ENCODE measurements at places on chromosomes 2 and 18.

GRCh38 chr2:148237911-148238310 is 217.0 kb downstream of the MBD5 start:
- no peak for DNase-seq

DNA sequence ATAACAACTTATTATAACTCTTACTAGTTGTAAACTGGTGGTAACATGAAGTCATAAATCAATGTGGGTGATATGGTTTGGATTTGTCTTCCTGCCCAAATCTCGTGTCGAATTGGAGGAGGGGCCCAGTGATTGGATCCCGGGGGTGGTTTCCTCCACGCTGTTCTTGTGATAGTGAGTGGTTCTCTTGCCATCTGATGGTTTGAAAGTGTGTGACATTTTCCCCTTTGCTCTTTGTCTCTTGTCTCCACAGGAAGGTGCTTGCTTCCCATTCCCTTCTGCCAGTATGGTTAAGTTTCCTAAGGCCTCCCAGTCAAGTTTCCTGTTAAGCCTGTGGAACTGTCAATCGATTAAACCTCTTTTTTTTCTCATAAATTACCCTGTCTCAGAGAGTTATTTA is 321.6 kb downstream of the DSEL start:
- DNase-seq: no peak

GRCh38 chr2:62478093-62478580 is 27.9 kb downstream of the TMEM17 start:
- no peak for DNase-seq

- DNase-seq: no peak
Observed at GRCh38 chr2:80255918-80256781, 48.4 kb downstream of the LRRTM1 start.

DNA sequence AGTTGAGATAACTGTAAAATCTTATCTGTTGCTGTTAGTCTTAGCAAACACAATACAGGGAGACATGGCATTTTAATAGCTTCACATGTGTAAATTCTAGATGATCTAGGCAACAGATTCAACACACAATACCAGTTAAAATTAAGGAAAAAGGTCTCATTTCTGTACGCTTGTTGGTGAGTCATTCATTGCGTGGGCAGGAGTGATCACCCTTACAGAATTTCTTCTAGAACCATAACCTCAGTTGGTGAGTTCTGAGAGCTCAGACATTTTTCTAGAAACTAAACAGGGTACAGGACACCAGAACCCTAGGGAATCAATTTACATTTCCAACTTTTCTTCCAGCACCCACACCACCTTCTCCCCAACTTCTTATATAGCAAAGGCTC is 81.9 kb downstream of the SLC8A1 start:
- DNase-seq: no peak

GRCh38 chr2:40129725-40130124 is 322.2 kb downstream of the SLC8A1 start:
- no peak for DNase-seq

DNA sequence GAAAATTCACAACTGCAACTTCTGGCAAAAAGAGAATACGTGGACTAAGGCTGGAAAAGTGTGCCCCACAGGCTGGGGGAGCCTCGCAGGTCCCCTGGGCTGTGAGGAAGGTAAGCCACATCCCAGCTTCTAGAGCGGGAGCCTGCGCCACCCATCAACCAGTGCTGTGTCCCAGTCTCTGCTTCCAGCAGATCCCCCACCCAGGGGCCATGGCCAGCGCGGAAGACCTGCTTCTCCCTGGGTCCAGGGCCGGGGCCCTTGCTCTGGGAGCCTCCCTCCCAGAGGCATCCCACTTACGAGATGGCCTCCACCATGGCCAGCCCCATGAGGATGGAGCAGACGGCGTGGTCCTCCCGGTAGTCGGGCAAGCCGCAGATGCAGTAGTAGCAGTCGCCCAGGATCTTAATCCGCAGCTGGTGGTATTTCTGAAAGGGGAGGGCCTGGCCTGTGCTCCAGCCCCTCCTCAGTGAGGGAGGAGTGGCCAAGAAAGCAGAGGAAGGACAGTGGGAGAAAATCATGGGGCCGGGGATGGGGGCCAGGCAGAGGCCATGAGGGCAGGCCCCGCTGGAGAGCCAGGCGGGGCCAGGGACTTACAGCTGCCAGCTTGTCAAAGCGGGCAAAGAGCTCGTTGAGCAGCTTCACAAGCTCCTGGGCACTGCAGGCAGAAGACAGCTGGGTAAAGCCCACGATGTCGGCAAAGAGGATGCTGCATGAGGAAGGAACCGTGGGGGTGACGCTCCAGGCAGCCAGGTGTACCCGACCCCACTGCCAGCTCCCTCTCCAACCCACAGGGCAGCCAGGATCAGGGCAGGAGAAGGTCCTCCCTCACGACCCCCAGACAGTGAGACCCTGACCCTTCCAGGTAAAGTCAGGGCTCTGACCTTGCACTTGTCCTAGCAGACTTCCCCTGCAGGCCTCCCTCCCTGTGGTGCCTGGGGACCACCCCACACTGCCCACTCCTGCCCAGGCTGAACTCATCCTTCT is 48.0 kb downstream of the CENPO start:
- no peak for DNase-seq

GRCh38 chr2:29549069-29549380 is 372.4 kb downstream of the ALK start:
- DNase-seq: no peak

DNA sequence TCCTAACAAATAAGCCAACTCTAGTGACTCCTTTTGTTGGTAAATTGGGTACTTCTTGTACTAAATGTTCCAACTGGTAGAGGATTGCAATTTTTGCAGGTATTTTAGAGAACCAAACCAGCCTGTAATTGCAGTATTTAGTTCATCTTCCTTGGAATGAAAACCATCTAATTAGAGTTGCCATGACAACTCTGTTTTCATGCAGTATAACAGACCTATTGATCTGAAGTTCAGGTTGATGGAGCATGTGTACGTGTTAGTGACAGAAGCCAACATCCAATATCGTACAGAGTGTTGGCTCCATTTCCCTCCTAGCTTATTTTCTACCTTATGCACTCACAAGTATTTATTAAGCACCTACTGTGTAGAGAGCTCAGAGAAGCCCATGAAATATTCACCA is 176.3 kb upstream of the FOSL2 start:
- no peak for DNase-seq

DNA sequence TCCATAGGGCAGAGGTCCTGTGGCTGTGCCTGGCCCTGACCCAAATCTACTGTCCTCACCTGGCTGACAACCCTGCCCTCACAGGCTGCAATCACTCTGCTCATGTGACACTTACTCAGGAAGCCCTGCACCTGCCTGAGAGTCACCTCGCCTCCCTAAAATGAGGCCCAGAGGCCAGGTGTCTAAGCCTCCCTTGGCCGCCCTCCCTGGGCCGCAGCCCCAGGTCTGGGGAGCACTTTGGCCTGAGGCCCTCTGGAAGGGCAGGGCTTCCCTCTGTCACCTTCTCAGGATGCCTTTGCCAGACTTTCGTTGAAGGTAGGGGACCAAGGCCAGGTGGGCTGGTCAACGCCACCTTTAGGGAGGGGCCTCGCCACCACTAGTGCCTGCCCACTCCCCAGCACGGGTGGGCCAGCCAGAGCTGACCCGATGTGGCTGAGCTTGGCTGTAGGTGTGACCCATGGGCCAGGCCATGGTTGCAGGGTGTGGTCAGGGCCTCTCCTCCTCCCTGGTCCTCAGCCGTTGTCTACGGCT is 6.1 kb upstream of the GPC1 start:
- no peak for DNase-seq

DNA sequence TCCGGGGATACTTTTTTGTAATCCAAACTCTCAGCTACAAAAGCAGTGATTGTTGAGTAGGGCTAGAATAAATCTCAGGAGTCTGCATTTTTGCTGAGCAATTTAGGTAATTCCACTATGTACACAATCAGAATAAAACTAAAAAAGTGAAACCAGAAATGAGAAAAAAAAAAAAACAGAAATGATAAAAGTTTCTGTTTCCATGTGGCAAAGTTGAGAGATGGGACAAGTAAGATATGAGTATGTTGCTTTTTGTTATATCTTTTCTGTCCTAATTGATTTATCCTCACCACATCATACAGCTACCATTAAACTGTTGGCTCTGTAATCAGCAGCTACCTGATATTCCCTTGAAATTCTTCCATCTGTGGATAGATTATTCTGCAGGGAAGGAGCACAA is 92.7 kb downstream of the VWC2L start:
- no peak for DNase-seq

DNA sequence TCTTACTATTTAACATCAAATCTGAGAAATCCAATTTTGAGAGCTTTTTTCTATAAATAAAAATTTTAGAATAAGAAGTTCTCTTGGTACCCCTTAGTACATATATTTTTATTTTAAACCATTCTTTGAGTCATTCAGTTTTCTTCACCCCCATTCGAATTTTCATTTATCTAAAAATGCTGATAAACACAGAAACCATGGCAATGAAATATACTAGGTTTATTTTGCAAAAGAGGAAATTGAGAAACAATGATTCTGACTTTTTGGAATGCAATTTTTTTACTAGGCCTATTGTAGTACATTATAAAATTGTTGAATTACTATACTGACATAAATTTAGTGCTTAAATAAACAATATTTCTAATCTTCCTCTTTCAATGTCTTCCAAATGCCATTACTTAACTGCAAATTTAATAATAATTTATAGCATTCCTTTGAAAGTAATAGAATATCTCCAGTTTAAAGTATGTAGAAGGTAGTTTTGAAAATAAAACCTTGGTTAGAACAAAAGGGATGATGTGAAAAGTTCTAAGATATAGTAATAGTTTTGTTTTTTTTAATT is 46.3 kb downstream of the TANK start:
- DNase-seq: no peak

DNA sequence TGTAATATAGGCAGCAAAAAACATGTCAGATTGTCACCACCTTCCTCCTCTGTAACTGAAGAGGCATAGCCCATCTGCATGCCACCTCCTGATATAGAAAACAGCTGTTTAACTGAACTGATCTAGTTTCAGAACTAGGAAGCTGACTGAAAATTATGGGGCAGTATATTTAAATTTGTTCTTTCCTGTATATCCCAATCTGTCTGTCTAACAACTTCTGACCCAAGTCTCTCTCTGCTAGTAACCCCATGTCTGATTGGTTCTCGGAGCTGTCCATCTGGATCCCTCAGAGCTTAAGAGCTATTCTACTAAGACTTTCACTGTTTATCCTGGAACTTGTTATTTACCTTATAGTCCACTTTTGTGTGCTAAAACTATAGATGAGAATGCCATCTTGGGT is 68.2 kb upstream of the SLC35G4 start:
- no peak for DNase-seq

DNA sequence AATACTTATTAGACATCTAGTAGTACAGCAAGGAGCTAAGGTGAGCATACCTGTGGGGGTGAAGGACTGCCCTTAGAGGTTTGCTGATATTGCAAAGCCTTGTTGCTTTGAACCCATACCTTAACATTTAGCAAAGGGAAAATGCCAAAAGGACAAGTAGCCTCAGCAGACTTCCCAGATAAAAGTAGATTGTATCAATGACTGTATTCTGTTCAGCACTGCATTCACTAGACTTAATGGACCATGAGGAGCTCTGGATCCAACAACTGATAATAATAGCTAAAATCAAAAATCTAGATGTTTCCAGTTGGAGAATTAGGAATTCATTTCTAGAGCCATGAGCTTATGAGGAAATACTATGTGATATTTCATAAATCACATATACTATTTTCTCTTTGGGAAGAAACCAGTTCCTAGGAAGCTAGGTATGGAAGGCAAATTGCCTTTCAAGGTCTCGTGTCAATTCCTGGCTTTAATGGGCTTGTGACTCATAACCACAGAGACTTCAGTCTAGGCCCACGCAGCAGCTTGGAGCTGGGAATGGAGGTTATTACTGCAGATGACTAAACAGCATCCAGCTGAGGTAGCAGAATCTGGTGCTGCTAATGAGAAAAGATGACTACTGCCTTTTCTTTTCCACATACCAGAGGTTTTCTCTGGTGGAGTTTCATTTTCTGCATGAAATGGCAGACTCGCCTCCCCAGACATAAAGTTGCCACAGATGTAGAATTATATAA is 191.2 kb upstream of the NABP1 start:
- no peak for DNase-seq

GRCh38 chr2:20001361-20001863 is 11.1 kb downstream of the MATN3 start:
- no peak for DNase-seq

GRCh38 chr18:50877545-50878265 is 1.2 kb upstream of the ME2 start:
- DNase-seq: no peak

- no peak for DNase-seq
Observed at GRCh38 chr2:60628026-60628425, 74.6 kb upstream of the BCL11A start.

DNA sequence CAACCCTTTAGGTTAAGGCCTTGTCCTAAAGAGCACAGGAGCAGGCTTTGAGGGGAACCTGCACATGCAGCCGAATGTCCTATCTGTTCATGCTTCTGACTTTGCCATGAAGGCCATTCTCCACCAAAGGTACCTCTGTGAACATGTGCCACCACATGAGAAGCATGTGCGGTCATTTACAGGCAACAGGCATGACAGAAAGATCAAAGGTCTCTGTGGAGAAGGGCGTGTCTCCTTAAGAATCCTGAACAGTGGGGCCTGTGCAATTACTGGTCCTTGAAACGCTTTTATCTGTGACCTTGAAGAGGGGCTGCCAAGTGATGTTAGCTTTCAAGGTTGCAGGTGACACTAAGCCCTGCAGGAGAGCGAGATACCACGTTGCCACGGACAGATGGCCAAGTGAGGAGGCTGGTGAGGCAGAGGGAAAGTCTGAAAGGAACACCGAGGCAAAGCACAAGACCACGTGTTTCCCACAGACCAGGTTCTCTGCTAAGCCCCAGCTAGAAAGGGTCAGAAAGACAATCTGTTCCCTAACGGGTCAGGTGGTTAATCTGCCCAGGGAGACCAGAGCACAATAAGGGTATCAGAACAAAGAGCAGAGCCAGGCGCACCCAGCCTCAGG is 19.5 kb upstream of the POMC start:
- DNase-seq: no peak

DNA sequence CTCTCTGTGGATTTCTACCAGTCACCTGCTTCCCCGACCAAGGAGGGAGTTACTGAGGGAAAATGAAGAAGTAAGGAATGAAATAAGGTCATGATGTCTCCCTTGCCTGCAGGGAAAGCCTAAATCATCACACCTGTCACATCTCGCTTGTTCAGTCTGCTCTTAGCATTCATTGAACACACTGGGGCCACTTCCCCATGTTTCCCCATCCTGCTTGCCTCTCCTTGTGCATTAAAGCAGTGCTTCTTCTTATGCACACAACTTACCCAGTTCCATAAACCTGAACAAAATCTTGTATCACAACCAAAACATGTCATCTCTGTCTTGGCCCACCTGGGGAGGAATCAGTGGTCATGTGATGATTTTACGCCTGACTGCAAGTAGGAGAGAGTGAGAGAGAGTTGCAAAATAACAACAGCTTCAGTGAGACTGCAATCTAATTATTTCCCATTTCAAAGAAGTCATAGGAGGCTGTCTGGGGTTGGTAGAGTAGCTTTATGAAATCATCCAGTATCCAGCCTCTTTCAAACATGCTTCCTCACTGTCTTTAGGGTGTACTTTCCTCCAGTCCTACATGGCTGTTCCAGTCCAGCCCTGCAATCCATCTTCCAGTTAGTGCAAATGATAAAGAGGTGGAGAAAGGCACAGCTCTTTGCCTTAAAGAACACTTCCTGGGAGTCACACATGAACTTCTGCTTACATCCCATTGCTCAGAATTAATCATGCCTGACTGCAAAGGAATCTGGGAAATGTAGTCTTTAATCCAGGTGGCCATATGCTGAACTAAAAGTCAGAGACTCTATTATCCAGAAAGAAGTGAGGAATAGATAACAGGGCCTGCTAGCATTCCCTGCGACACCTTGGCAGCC is 220.1 kb downstream of the HAUS1 start:
- no peak for DNase-seq

GRCh38 chr2:55871637-55872036 is 51.9 kb downstream of the EFEMP1 start:
- no peak for DNase-seq
